ENCODE measurements at places on chromosomes 16 and 17. TPM values are rescaled to one million over a fixed set of nuclear protein-coding genes. Genes with fewer than 3 reads are reported as not detected.

DNA sequence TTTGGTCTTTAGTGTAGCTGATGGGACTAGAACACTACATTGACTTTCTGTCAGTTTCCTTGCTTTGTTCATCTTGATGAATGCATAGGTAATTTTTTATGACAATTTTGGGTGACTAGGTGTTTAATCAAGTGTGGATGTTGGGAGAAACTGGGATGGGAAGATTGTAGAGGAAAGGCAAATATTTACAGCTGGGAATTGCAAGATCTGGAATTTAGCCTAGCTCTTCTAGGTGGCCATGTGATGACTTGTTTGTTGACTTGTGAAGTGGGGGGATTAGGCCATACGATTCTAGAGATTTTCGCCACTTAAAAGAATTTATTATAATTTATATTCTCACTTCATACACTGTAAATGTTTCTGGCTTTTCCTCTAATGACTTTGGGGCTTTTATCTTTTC, 480.3 kb upstream of the GOT2 start:
- H3K4me1 ChIP-seq = no peaks in the 10 kb centered on the region
- no peak for DNase-seq
- H3K27me3 ChIP-seq = no peaks in the 10 kb centered on the region
- H3K4me3 ChIP-seq = no peak overlapping the region

DNA sequence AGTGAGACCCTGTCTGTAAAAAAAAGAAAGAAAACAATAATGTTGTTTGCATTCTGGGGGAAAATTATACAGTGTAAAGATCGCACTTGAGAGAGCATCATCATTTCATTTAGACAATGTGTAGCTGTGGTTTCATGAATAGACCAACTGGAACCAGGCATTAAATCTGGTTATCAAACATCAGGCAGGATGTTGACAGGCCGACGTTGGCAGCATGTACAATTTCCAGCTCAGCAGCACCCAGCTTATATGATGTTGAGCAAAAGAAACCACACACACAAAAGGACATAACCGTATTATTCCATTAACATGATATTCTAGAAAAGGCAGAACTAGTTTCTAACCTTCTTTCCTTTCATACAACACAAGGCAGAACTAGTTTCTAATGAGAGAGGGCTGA, 5.8 kb downstream of the MARVELD3 start:
- H3K27me3 ChIP-seq = no peaks in the 10 kb centered on the region
- H3K4me3 ChIP-seq = no peak overlapping the region
- H3K27ac ChIP-seq = peak overlapping the region; percentile 56
- no peak for DNase-seq
- peaks cover 35% of the 10 kb centered on the region for H3K4me1 ChIP-seq
- peaks cover 12% of the 10 kb centered on the region for H3K36me3 ChIP-seq

DNA sequence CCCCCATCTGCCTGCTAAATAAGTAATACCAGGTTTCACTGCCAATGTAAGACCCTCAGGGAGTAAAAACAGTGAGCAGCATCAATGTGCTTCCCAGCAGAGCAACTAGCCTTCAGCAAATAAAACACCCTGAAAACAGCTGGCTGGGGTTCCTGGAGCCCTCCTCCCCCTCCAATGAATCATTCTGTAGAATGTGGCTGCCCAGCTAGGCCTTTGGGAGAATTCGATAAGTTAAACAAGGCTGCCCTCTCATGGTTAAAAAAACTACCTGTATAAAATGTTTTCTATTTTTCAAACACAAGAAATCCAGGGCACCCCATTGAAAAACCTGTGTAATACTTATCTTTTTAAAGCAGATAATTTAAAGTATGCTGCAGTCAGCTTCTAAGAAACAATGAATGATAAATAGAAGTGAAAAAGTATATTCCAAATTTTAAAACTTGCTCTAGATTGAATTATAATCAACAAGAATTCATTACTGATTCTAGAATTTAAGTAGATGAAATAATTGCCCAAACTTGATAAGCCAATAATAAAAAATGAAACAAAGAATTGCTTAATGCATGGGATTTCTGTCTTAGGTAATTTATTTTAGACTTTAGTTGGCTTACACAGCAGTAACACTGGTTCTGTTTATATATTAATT, 9.4 kb upstream of the TOM1L1 start:
- no peak overlapping the region for H3K27ac ChIP-seq
- H3K36me3 ChIP-seq = no peaks in the 10 kb centered on the region
- H3K4me1 ChIP-seq = no peaks in the 10 kb centered on the region
- no peaks in the 10 kb centered on the region for H3K27me3 ChIP-seq
- no peak overlapping the region for H3K4me3 ChIP-seq
- peak; percentile 11 for DNase-seq

GRCh38 chr16:79754081-79754480, 153.5 kb upstream of the MAF start:
- no peaks in the 10 kb centered on the region for H3K4me1 ChIP-seq

- no peak overlapping the region for H3K4me3 ChIP-seq
- no peaks in the 10 kb centered on the region for H3K36me3 ChIP-seq
- no peaks in the 10 kb centered on the region for H3K27me3 ChIP-seq
- no peaks in the 10 kb centered on the region for H3K4me1 ChIP-seq
- H3K27ac ChIP-seq = no peak overlapping the region
Measured at GRCh38 chr17:65918500-65918899, 273.4 kb downstream of the CEP112 start.

GRCh38 chr17:16329519-16330271, 23.6 kb downstream of the CENPV start:
- DNase-seq = peak; percentile 58
- peaks cover 17% of the 10 kb centered on the region for H3K4me1 ChIP-seq

DNA sequence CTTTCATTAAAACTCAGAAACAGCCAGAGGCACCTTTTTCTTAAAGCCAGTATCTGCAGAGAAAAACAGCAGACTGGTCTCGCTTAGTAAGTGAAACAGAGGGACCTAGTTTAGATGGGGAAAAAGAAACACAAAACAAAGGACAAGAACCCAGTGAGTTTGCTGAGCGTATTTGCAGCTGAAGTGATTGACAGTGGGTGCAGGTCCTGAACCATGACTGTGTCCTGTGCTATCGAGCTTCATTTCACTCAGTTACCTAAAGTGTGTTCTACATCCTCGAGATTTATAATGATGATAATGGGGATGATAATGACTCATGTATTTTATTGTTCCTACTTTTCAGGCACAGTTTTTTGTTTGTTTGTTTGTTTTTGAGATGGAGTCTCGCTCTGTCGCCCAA, 31.7 kb upstream of the WFIKKN2 start:
- DNase-seq = no peak
- H3K27ac ChIP-seq = no peak overlapping the region
- no peak overlapping the region for H3K4me3 ChIP-seq
- no peaks in the 10 kb centered on the region for H3K36me3 ChIP-seq
- no peaks in the 10 kb centered on the region for H3K27me3 ChIP-seq

Gene DPEP2
- total RNA-seq = not detected

Gene CD300E
- total RNA-seq = not detected

Gene VWA3A
- 0.73 TPM for total RNA-seq

All from PC-9 (cell line).